ENCODE measurements at places on chromosomes 5 and 9. TPM values are rescaled to one million over a fixed set of nuclear protein-coding genes. Genes with fewer than 3 reads are reported as not detected.

- no peak overlapping the region for H3K4me3 ChIP-seq
- H3K27ac ChIP-seq, result no peak overlapping the region
- H3K36me3 ChIP-seq, result no peaks in the 10 kb centered on the region
- DNase-seq, result no peak
These were observed 182.1 kb downstream of the FBXL7 start for GRCh38 chr5:15682122-15682521.

GRCh38 chr5:123882965-123883345 is 371.0 kb downstream of the CSNK1G3 start:
- no peaks in the 10 kb centered on the region for H3K36me3 ChIP-seq
- no peak overlapping the region for H3K4me3 ChIP-seq
- H3K4me1 ChIP-seq, result peaks cover 11% of the 10 kb centered on the region
- DNase-seq, result no peak
- H3K27me3 ChIP-seq, result no peaks in the 10 kb centered on the region

DNA sequence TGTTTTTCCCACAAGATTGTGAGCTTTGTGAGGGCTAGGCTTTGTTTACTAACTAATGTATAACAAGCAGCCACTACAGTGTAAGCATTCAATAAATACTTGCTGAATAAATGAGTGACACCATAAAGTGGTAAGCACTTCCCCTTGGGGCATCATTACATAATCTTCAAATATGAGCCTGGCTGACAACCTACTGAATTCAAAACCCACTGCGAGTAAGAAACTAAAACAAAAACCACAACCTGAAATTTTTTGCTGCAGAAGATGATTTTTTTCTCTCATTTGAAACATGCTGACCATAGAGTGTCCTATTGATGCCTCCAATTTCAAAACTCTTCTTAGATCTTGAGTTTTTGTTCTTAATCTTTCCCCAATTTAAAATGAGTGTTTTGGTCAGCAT is 331.3 kb upstream of the CCNG1 start:
- no peaks in the 10 kb centered on the region for H3K27me3 ChIP-seq
- H3K36me3 ChIP-seq, result no peaks in the 10 kb centered on the region
- no peaks in the 10 kb centered on the region for H3K4me1 ChIP-seq
- H3K4me3 ChIP-seq, result no peak overlapping the region

DNA sequence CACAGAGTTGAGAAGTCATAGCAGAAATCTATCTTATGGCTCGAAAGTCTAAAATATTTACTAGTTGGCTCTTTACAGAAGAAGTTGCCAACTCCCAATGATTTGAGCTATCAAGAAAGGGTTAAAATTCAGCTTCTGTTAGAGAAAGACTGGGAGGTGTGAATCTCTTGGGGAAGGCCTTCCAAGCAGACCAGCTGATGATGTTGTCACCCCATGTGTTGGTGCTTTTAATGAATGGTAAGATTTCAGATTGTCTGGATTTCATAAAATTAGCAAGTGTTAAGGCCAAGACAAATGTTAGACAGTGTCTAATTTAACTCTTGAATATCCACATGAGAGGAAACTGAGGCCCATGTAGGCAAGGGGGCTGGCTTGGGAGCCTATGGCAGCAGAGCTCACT is 63.9 kb downstream of the PPARGC1B start:
- H3K4me1 ChIP-seq, result peaks cover 85% of the 10 kb centered on the region
- DNase-seq, result no peak
- H3K4me3 ChIP-seq, result no peak overlapping the region
- H3K27me3 ChIP-seq, result no peaks in the 10 kb centered on the region
- H3K27ac ChIP-seq, result peak overlapping the region; percentile 87

GRCh38 chr9:129816501-129817435 is 7.2 kb downstream of the TOR1A start:
- DNase-seq, result no peak
- no peak overlapping the region for H3K4me3 ChIP-seq
- peaks cover 90% of the 10 kb centered on the region for H3K36me3 ChIP-seq
- H3K27ac ChIP-seq, result no peak overlapping the region

GRCh38 chr5:14557791-14558415 is 23.7 kb upstream of the OTULINL start:
- H3K27ac ChIP-seq, result no peak overlapping the region
- DNase-seq, result no peak
- no peaks in the 10 kb centered on the region for H3K36me3 ChIP-seq

DNA sequence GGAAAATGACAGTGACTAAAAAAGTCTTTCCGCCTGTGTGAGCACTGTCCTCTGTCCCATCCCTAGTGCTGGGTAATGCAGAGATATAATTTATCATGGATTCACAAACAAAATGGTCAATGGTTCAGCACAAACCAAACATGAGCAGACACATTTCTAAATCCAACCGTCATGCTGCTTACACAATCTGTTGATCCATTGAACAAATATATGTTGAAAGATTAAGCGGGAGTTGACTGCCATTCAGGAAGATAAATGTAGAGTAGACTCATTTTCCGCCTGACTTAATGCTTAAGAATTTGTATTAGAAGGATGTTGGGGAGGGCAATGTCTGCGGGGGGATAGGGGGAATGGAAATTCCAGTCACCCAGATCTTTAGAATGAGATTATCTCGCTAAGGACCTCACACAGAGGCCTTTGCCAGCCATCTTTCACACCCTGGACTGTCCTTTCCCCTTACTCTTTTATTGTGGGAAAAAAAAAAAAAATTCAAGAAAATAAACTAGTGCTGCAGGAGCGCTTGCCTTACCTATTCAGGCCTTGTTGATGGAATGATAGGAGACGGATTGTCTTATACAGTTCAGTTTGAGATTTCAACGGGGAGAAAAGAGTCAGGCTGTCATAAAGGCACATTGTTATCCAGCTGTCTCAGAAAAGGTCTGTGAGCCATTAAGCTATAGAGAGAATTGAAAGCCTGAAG is 153.7 kb downstream of the TLE1 start:
- H3K27me3 ChIP-seq, result no peaks in the 10 kb centered on the region
- H3K4me3 ChIP-seq, result no peak overlapping the region
- DNase-seq, result no peak
- H3K36me3 ChIP-seq, result no peaks in the 10 kb centered on the region
- H3K4me1 ChIP-seq, result no peaks in the 10 kb centered on the region

- DNase-seq, result no peak
- no peak overlapping the region for H3K27ac ChIP-seq
- no peaks in the 10 kb centered on the region for H3K27me3 ChIP-seq
- no peak overlapping the region for H3K4me3 ChIP-seq
- no peaks in the 10 kb centered on the region for H3K36me3 ChIP-seq
These were observed 111.9 kb downstream of the FBN2 start for GRCh38 chr5:128426090-128426534.

- no peak for DNase-seq
- H3K27ac ChIP-seq, result no peak overlapping the region
- H3K27me3 ChIP-seq, result no peaks in the 10 kb centered on the region
- no peaks in the 10 kb centered on the region for H3K4me1 ChIP-seq
These were observed 18.3 kb upstream of the LPAR1 start for GRCh38 chr9:111056538-111056937.

DNA sequence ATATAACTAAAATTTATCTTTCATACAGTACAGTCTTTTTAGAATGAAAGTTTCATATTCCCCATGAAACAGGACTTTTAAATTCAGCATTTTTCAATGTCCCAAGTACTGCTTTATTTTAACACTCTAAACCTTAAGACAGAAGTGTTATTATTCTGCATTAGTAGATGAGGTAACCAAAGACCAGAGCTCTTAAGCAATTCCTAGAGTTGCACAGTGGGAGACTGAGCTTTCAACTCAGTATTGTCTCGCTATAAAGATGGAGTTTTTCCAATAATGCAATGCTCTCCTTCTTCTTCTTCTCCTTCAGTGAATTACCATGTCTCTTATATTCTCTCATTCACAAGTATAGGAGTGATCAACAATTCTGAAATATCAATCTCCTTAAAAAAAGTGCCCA is 479.7 kb downstream of the CETN3 start:
- no peak overlapping the region for H3K4me3 ChIP-seq
- H3K4me1 ChIP-seq, result peaks cover 15% of the 10 kb centered on the region
- H3K27ac ChIP-seq, result no peak overlapping the region
- no peaks in the 10 kb centered on the region for H3K27me3 ChIP-seq
- DNase-seq, result no peak

DNA sequence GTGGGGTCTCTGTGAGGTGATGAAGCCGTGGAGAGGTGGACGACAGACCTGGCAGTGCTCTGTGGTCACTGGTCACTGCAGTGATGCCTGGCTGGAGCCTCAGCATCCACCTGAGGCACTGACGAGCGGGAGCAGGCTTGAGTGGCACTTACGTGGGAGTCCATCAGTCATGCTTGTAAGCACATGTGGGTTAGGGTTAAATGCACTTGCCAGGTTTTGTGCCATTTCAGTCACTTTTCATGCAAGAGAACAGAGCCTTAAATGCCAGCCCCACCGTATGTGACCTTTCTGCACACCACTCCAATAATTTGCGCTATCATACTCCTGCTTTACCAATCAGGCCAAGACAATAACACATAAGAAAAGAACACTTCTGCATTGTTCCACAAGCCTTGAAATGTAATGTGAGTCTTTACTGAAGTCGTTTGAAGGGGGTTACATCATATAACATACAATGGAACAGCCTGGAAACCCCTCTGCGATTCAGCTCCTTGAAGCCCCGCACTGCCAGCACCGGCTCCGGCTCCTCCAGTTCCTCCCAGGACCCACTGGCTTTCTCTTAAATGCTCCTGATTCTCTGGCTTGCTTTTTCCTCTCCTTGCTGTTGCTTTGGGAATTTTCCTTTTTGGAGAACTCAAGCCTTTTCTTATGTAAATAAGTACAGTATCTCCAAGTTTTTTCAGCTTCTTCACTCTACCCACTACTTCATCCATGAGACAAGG is 59.4 kb upstream of the CTXN3 start:
- H3K36me3 ChIP-seq, result no peaks in the 10 kb centered on the region
- H3K4me1 ChIP-seq, result no peaks in the 10 kb centered on the region
- no peak overlapping the region for H3K27ac ChIP-seq

- DNase-seq, result no peak
- no peaks in the 10 kb centered on the region for H3K27me3 ChIP-seq
- no peak overlapping the region for H3K4me3 ChIP-seq
- H3K4me1 ChIP-seq, result peaks cover 14% of the 10 kb centered on the region
These were observed 37.6 kb upstream of the GGTA1 start for GRCh38 chr9:121537283-121537682.

GRCh38 chr5:59562756-59563389 is 330.7 kb downstream of the PDE4D start:
- no peak overlapping the region for H3K27ac ChIP-seq
- H3K36me3 ChIP-seq, result no peaks in the 10 kb centered on the region
- H3K4me1 ChIP-seq, result no peaks in the 10 kb centered on the region
- H3K27me3 ChIP-seq, result no peaks in the 10 kb centered on the region
- no peak for DNase-seq
- H3K4me3 ChIP-seq, result no peak overlapping the region

GRCh38 chr9:114238891-114239875 is 83.7 kb upstream of the ORM1 start:
- H3K27ac ChIP-seq, result no peak overlapping the region
- H3K36me3 ChIP-seq, result no peaks in the 10 kb centered on the region
- no peak overlapping the region for H3K4me3 ChIP-seq
- H3K4me1 ChIP-seq, result peaks cover 13% of the 10 kb centered on the region
- no peaks in the 10 kb centered on the region for H3K27me3 ChIP-seq

- no peaks in the 10 kb centered on the region for H3K4me1 ChIP-seq
- no peaks in the 10 kb centered on the region for H3K36me3 ChIP-seq
- no peak overlapping the region for H3K4me3 ChIP-seq
- H3K27ac ChIP-seq, result no peak overlapping the region
- no peaks in the 10 kb centered on the region for H3K27me3 ChIP-seq
These were observed 49.6 kb upstream of the ADAMTS19 start for GRCh38 chr5:129410488-129410887.

GRCh38 chr5:136311999-136312398 is 53.3 kb downstream of the TRPC7 start:
- H3K36me3 ChIP-seq, result no peaks in the 10 kb centered on the region
- no peak overlapping the region for H3K27ac ChIP-seq
- DNase-seq, result peak; percentile 31
- H3K27me3 ChIP-seq, result no peaks in the 10 kb centered on the region

DNA sequence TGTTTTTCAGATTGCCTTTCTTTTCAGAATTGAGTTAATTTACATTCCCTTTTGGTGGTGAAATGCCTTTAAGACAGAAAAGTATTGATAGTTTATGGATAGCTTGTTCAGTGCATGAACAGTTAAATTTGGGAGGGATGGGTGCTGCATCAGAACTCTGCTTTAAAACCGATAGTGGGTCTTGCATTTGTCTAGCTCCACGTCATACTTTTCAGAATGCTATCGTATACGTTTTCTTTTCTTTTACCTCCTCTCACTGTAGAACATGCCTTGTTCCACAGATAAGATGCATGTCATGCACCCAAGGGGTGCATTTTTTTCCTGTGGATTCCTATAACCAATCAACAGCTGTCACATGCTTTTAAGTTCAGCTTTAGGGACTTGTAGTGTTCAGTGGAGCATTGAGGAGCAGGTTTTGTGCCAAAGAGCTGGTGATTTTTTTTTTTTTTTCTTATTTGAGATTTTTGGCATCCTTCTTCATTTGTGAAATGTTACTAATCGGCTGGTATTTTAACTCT is 2.3 kb downstream of the SLC44A1 start:
- DNase-seq, result no peak
- H3K4me3 ChIP-seq, result peak overlapping the region; percentile 88
- no peaks in the 10 kb centered on the region for H3K27me3 ChIP-seq
- peaks cover 9% of the 10 kb centered on the region for H3K4me1 ChIP-seq
- no peaks in the 10 kb centered on the region for H3K36me3 ChIP-seq

DNA sequence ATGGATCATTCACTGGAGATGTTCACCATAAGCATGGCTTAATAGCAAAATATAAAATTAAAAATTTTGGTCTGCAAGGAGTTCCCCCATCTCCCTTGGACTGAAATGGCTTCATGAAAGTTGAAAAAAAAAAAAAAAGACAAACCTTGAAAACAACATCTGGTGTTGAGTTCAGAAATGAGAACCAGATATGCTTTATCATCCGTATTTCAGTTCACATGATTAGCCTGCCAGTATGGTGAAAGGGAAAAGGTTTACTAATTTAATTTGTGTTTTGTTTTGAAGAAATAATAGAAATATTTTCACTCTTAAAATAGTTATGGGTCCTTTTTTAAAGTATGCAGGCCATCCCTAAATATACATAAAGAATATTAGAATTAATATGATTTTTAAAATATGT is 67.8 kb downstream of the TMEM167A start:
- no peak overlapping the region for H3K4me3 ChIP-seq
- no peaks in the 10 kb centered on the region for H3K27me3 ChIP-seq
- H3K4me1 ChIP-seq, result no peaks in the 10 kb centered on the region

GRCh38 chr5:69049151-69049550 is 44.7 kb upstream of the SLC30A5 start:
- no peak for DNase-seq
- H3K27me3 ChIP-seq, result no peaks in the 10 kb centered on the region
- no peaks in the 10 kb centered on the region for H3K4me1 ChIP-seq
- H3K4me3 ChIP-seq, result no peak overlapping the region
- no peak overlapping the region for H3K27ac ChIP-seq

- H3K27ac ChIP-seq, result no peak overlapping the region
- DNase-seq, result no peak
- no peak overlapping the region for H3K4me3 ChIP-seq
- no peaks in the 10 kb centered on the region for H3K36me3 ChIP-seq
- no peaks in the 10 kb centered on the region for H3K27me3 ChIP-seq
These were observed 1096.0 kb downstream of the DTWD2 start for GRCh38 chr5:117892360-117892759.

The KIF20A gene
- 1.1 TPM for total RNA-seq

The FAM153A gene
- 3.3 TPM for total RNA-seq

The TSSK1B gene
- total RNA-seq, result not detected

The MEIKIN gene
- total RNA-seq, result not detected

The ICE1 gene
- total RNA-seq, result 31.6 TPM

The DRD1 gene
- total RNA-seq, result not detected

The ASB6 gene
- 28.4 TPM for total RNA-seq

The CCDC171 gene
- total RNA-seq, result 1.5 TPM

The ZNF618 gene
- 2.3 TPM for total RNA-seq
